ENCODE measurements at places on chromosomes 1 and 21.

DNA sequence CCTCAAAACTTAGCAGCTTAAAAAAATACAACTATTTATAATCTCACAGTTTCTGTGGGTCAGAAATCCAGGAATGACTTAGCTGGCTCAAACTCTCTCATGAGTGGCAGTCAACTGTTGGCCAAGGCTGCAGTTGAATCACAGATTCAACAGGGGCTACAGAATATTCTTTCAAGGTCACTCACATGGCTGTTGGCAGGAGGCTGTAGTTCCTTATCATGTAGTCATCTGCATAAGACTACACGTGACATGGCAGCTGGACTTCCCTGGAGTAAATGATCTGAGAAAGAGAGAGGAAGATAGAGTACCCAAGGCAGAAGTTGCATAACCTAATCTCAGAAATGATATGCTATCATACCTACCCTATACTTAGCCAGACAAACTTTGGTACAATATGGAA is 75.2 kb upstream of the TSPAN2 start:
- no peak for DNase-seq

GRCh38 chr1:34876406-34876805 is 16.9 kb upstream of the SMIM12 start:
- DNase-seq, result no peak

DNA sequence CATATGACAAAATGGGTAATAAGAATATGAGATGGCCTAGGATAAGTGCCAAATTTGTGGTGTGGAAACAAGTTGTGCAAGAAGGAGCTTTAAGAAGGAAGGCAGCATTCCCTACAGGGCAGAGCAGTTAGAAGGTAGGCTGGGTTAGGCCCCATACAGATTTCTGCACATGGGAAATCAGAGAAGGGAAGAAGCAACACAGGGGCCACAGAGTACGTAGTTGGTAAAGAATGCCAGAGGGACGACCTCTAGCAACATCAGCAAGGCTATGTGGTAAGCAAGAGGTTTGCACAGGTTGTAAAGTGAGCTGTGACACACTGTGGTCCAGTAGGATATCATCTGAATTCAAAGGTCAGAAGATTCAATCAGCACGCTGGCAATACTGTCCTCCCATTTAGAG is 765.6 kb upstream of the B3GALT2 start:
- DNase-seq, result no peak

GRCh38 chr1:14606632-14607031 is 8.1 kb downstream of the KAZN start:
- no peak for DNase-seq

DNA sequence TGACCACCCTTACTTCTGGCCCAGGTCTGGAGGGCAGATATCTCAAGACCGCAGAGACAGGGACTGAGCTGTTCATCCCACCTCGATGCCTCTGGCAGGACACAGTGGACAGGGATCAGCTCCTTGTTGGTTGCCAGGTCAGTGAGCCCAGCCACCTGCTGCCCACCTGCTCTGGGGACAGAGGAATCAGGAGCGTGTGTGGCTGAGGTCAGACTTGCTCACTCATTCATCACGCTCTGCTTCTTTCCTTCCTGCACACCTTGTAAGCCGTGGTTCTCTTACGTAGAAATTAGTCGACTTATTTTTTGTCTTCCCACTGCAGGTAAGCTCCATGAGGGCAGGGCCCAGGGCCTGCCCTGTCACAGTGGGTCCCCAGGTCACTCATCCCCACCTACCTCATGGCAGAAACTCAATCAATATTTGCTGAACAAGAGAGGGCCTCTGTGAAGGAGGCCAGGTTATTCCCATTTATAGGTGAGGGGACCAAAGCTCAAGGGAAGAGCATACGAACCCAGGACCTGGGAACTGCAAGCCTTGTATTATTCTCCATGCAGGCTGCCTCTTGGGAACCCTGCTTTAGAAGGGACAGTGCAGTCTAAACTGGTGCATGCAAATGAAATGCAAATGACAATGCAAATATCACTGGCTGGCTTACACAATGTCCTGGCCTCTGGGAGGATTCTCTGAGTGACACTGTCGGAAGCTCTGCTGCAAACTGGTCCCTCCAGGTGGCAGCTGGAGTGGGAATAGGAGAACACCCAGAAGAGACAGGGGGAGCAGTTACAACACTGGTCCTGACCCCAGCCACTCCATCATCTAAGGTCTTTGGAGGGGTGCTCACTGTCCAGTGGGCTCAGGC is 58.4 kb upstream of the PAX7 start:
- no peak for DNase-seq

DNA sequence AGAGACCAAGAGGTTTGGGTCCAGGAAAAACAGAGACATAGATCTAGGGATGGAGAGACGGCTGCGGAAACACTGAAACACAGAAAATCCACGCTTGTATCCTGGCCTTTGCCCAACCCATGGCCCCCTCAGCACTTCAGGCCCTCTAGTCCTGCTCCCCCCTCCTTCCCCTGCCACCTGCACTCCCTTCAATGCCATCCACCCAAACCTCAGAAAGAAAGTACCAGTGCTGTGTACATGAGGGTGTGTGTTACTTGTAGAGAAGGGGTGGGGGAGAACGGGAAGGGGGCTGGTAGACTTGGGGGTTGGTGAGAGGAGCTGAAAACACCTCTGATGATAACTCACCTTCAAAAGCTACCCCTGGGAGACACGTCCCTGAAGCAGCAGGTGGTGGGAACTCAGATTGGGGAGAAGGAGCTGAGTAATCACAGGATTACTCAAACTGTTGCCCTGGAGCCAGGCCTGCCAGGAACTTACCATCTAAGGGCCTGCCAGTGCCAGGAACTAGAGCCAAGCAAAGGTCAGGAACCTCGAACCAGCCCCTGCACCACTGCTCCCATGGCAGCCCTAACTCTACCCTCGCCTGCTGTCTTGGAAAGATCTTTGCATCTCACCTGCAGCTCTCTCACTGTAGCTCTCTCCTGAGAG is 11.5 kb downstream of the RORC start:
- no peak for DNase-seq

All from breast epithelium (tissue), 4 donors.